Stimulated activated CD4-positive, alpha-beta T cell treated with anti-CD3 and anti-CD28 coated beads, Interleukin-4, amount 100 ng/mL, for 24 hours (primary cell): ENCODE measurements at places on chromosomes 6 and 20.

DNA sequence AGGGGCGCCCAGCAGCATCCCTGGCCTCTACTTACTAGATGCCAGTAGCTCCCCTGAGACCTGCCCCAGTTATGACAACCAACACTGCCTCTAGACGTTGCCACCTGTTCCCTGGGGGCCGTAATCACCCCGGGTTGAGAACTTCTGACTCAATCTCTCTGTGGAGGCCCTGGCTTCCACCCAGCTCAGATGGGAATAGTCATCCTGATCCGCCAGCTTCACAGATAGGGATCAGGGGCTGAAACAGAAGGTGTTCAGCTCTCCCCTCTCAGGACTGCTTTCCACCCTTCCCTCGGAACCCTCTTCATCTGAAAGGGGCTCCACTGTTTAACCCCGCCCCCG, 3.3 kb downstream of the CAPN11 start:
- no peak for DNase-seq

DNA sequence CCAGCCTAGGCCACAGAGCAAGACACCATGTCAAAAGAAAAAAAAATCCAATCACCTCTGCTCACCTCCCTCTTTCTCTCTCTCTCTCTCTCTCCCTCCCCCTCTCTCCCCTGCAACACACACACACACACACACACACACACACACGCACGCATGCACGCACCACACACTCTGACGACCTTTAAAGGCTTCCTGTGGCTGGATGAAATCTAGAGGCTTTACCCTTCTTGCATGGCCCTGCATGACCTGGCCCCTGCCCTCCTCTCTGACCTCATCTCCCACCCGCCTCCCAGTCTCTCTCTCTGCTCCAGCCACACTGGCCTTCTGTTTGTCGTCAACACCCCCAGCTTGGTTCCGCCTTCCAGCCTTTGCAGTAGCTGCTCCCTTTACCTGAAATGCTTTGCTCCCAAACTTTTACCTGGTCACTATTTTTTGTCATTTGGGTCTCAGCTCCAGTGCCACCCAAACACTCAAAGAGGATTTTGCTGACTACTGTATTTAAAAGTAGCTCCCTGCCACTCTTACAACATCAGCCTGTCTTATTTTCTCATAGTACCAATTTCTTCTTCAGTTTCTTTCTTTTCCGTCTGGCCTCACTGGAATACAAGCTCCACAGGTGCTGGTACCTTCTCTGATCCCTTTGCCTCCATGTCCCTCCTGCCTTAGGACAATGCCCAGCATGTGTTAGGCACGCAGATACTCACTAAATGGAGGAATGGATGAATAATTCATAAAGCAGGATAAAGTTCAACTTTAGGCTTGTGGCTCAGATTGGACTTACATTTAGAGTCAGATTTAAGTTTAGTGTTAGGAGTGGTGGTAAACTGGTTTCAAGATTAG, 4.3 kb upstream of the LTA start:
- DNase-seq = no peak

- DNase-seq = no peak
Measured at GRCh38 chr20:44700306-44700705, 14.9 kb upstream of the CCN5 start.

DNA sequence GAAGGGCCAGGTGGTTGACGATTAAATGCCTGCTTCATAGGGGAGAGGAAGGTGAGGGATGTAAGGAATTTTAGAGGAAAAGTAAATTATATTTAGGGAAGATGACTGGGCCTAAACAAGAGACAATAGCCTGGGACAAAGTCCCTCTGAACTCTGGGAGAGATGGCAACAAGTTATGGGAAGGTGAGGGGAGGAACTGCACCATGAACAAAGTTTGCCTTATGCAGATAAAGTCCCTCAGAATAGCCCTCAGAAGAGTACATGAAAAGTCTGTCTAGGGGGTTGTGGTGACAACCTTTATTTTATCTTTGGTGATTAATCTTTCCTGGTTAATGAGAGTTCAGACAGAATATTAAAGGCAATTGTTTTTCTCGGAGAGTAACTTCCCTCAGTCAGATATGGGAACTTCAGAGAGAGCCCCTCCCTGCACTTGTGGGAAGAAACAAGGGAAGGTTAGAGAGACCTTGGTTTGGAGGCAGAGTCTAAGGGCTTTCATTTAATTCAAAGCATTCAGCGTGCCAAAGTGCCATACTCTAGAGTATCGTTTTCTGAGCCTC, 27.1 kb upstream of the FAM217A start:
- no peak for DNase-seq

- no peak for DNase-seq
Measured at GRCh38 chr20:3890999-3891929, 2.1 kb downstream of the PANK2 start.

DNA sequence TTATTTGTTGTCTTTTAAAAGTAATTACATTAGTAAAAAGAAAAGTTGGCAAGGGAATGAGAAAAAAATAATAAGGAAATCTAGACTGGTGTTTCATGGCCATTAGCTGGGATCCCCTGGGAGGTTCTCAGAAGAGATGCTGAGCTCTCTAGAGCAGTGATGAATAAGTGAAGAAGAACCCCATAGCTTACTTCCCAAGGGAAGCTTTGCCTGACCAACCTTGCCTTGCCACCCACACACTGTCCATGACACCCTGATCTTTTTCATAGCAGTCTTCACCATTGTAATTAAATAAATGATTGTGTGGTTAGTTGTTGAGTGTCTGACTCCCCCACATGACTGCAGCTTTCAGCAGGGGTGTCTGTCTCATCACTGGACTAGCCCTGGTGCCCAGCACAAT, 5.9 kb downstream of the C6orf163 start:
- DNase-seq = no peak

DNA sequence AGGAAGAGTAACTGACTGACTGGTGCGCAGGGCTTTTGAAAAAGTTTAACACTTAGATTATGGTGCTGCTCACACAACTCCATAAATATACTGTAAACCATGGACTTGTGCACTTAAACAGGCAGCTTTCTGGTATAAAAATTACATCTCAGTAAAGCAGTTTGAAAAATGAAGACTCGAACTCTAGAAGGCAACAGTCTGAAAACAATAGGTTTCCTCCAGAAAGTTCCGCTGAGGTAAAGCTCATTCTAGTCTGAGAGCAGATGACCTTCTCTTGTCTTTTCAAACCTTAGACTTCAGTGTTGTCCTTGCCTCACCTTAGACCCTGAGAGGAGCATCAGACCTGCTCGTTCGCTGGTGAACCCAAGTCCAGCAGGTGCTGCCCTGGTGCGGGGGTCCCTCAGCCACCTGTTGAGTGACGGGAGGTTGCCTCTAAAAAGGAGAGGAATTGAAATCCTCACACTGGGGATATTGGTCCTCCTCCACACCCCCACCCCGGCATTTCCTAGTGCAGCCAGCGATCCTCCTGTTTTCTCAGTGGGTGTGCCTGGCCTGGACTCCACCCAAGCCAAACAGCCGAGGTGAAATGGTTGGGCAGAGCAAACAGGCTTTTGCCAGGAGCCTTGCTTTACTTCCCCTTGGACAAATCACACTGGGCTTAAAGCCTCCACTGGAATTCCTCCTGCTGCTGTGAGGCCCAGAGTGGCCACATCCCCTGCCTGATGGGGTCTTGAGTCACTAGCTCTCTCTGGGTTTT, 14.7 kb upstream of the PYGB start:
- DNase-seq = no peak

- no peak for DNase-seq
Measured at GRCh38 chr6:169915769-169916550, 164.5 kb downstream of the ERMARD start.

DNA sequence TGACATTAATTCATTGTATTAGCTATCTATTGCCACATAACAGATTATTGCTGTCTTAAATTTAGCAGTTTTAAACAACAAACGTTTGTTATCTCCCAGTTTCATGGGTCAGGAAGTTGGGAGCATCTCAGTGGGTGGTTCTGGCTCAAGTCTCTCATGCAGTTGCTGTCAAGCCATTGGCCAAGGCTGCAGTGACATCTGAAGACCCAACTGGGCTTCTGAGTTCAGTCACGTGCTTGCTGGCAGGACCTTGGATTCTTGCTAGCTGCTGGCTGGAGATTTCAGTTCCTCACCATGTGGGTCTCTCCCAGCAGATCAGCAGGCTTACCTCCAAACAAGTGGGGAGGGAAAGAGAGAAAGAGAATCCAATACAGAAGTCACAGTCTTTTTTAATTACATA, 152.6 kb upstream of the EXOC2 start:
- no peak for DNase-seq

GRCh38 chr6:151004383-151005024, 139.0 kb downstream of the MTHFD1L start:
- no peak for DNase-seq

DNA sequence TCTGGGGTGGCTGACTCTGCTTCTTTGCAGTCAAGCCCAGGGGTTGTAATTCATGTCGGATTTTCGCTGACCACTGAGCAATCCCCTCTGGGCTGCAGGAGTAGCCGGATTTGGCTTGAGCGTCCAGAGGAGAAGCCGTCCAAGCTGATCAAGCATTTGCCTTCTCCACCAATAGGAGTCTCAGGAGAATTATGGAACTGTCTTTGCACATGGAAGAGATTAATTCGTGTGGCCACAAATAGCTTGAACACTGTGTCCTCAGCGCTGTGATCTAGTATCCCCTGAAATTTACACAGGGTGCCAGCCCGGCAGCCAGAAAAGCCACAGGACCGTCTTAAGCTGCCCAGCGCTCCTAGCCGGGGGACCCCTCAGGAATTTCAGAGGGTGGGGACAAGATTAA, 37.1 kb downstream of the EYA2 start:
- DNase-seq = no peak

- no peak for DNase-seq
Measured at GRCh38 chr6:132675002-132675401, 16.0 kb upstream of the TAAR1 start.

- no peak for DNase-seq
Measured at GRCh38 chr6:134482593-134483270, 164.8 kb upstream of the SGK1 start.

DNA sequence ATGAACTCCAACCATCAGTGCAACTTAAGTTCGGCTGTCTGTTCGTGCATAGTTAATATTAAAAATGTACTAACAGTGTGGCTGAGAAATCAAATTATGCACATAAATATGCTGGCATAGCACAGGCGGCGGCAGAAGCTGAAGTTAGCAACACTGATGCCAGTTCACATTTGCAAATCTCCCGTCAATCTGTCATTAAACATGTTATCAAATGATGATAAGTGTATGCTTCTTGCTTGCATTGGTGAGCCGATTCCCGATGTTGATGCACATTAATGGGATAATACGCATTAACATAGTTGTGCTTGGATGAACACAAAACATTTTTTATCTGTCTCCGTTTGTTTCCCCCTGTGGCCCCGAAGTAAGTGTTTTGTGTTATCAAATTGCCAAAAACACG, 309.4 kb downstream of the ZNF217 start:
- DNase-seq = no peak

DNA sequence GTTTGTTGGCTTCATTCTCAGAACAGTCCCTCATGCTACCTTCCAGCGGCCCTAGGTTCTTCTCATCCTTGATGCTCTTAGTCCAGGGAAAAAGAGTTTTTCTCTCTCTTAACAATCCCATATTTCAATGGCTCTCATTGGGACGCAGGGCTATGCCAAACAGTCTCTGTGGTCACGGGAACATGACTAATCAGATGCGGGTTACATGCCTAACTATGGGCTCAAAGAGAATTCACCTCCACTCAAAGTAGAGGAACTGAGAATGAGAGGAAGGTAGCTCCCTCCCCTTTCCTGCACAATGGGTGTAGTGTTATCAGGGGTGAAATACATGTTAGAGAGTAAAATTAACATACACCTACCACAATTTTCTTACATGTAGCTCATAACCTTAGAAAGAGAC, 18.1 kb upstream of the ATRN start:
- DNase-seq = no peak

DNA sequence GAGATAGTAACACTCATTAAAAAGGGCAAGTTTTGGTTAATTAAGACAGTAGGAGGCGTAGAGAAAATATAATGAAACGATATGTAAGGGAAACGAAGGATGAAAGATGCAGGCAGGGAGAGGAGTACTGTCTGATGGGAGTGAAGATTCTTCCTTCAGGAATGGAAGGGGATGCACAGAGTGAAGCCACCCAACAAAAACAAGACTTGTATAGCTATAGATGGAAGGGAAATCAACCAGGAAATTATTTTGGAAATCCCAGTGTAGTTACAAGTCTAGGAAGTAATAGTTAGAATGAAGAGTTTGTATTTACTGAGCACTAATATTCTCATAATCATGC, 19.7 kb upstream of the HLA-DRB1 start:
- DNase-seq = no peak

- DNase-seq = peak; percentile 19
Measured at GRCh38 chr20:57514273-57514751, 10.6 kb downstream of the CTCFL start.
